Activated CD4-positive, alpha-beta T cell treated with anti-CD3 and anti-CD28 coated beads, Interleukin-2, amount 10 ng/mL, durations not matched to agents 7 days and 5 days (primary cell): ENCODE measurements at places on chromosomes 6 and 20.

DNA sequence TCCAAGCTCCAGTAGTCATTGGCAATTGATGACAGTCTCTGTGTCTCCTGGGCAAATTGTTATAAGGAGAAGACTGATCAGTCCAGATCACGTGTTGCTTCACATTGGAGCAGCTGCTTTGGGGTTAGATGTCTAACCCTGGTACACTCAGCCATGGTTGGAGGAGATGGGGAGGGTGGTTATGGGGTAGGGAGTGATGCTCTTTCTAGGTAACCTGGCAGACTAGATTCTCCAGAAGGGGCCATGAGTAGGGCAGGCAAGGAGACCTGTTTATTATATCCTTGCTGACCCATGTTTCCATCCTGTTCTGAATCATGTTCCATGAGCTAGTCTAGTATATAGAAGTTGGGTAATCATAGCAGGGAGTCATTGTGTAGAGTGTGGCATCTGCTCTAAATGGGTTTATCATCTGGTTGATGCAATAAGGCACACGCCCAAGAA, 50.8 kb upstream of the BACH2 start:
- no peak for DNase-seq

GRCh38 chr6:84258268-84258667, 30.8 kb upstream of the CEP162 start:
- DNase-seq = no peak

DNA sequence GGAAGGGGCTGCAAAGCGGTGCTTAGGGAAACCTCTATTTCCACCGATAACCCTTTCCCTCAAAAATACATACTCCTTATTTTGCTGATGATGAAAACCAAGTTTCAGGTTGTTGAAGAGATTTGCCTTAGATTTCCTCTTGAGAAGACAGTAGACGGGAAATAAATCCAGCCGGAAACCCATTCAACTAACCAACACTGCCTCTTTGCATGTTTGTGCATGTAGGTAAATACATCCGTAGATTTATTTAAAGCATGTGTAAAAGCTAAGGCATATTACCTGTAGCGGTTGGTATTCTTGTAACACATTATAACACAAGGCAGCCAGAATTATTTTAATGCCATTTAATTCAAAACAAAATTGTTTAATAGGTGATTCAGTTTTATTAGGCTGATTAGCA, 136.3 kb upstream of the SLC22A23 start:
- no peak for DNase-seq

- DNase-seq = no peak
These were observed 7.2 kb upstream of the C6orf141 start for GRCh38 chr6:49543087-49543858.
